ENCODE measurements at places on chromosomes 6 and 20.

GRCh38 chr20:33767777-33768138 is 36.0 kb downstream of the ZNF341 start:
- no peaks in the 10 kb centered on the region for H3K4me1 ChIP-seq
- peaks cover 54% of the 10 kb centered on the region for H3K36me3 ChIP-seq
- H3K4me3 ChIP-seq: no peak overlapping the region

DNA sequence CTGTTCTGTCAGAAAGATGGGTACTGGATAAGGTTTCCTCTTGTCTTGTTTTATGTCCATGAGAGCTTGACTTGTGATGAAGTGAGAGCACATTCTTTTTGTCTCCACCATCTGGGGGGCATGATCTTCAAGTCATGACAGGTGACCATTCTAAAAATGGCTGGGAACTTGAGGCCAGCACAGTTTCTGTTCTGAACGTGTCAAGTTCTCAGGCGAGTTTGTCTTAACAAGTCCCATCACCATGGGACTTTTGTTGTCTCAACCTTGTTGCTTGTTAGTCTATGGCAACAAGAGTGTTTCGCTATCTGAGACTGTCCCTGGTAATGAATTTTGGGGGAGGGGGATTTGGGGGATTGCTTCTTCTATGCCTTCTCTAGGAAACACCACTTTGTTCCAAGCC is 25.6 kb upstream of the ENPP4 start:
- no peak overlapping the region for H3K4me3 ChIP-seq
- DNase-seq: no peak
- peaks cover 25% of the 10 kb centered on the region for H3K4me1 ChIP-seq
- no peak overlapping the region for H3K27ac ChIP-seq

DNA sequence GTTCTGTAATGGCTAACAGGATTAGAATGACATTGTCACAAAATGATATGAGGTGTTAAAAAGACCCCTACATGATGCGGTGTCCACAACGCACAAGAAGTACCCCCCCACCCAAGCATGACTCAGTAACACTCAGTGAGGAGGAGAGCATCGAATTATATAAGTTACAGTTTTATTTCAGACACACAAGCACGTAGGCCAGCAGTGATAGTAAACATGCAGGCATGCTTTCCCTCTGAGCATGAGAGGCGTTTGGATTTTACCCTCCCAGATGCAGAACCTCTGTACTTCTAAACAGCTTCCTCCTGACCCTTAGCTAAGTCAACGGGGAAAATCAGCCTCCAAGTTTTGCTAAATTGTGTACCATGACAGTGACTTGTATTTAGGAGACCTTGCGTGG is 23.9 kb downstream of the GNAS start:
- peaks cover 19% of the 10 kb centered on the region for H3K4me1 ChIP-seq
- no peak overlapping the region for H3K4me3 ChIP-seq
- H3K36me3 ChIP-seq: no peaks in the 10 kb centered on the region
- DNase-seq: no peak
- H3K27me3 ChIP-seq: no peaks in the 10 kb centered on the region

DNA sequence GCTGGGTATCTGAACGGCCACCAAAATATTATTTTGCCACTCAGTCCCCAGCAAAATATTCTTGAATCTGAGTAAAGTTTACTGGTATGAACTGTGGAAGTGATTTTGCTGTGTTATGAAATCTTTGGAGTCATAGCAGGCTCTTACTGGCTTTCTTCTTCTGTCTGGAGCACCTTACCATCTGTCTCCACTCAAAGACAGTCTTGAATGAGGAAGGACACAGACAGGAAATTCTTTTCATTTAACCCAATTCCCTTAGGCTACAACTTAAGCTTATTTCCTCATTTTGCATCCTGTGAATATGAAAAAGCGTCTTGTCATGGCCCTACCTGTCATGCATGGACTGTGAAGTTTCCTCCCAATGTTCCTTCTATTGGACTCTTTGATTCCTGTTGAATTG is 24.7 kb downstream of the FNDC1 start:
- H3K4me1 ChIP-seq: no peaks in the 10 kb centered on the region
- no peaks in the 10 kb centered on the region for H3K36me3 ChIP-seq

DNA sequence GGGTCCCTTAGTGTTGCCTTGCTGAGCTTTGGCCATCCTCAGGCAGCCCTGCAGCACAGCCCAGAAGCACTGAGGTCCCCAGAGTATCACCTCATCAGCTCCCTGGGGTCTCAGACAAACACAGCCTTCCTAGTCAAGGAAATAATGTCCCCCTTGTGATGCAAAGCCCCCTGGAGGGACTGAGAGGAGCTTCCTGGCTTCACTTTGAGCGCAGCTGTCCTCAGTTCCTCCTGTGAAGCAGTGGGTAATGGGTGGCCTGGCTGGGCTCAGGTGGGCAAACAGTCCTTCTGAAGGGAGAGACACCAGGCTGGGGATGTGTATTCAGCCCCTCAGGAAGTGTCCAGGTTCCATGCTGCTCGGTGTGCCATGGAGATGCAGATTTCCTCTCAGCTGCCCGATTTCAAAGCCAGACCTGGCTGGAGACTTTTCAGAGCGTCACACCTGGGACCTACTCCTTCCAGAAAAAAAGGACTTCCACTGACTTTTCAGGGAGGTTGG is 79.2 kb upstream of the FOXA2 start:
- no peaks in the 10 kb centered on the region for H3K27me3 ChIP-seq
- no peak overlapping the region for H3K27ac ChIP-seq
- no peaks in the 10 kb centered on the region for H3K4me1 ChIP-seq
- no peaks in the 10 kb centered on the region for H3K36me3 ChIP-seq

DNA sequence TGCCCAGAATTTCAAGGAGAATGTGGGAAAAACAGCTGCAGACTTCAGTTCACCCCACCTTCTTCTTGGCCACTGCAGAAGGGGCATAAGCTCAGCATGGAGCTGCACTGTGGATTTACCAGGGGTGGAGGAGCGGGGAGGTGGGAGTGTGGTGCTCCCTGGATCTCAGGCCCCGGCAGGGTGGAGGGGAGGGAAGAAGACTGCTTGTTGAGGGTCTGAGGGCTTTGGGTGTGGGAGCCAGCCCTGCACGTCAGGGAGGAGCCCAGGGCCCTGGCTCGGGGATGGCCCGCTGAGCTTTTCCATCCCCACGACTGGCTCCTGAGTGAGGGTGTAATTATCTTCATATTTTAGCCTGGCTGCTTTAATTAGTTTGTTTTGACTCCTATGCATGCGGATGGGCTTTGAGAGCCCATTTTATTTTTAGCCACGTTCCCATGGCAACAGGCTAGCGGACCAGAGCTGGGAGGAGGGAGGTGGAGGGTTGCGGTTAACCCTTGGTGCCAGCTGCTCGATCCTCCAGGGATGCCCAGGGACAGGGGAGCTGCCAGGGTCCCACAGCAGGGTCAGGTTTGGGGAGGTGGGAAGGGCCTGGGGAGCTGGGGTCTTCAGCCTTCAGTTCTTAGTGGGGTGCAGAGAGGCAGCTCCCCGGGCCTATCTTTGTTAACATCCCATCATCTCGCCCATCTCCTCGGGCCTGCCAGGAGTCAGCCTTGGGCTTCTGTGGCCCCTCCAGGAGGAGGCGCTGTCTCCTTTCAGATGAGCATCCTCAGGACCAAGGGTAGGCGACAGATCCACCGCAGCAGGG is 68.2 kb downstream of the RAB44 start:
- H3K4me3 ChIP-seq: no peak overlapping the region
- H3K27me3 ChIP-seq: no peaks in the 10 kb centered on the region
- no peaks in the 10 kb centered on the region for H3K36me3 ChIP-seq
- peak; percentile 83 for DNase-seq

- H3K36me3 ChIP-seq: no peaks in the 10 kb centered on the region
- no peak for DNase-seq
- no peak overlapping the region for H3K27ac ChIP-seq
- peaks cover 4% of the 10 kb centered on the region for H3K27me3 ChIP-seq
- no peaks in the 10 kb centered on the region for H3K4me1 ChIP-seq
- H3K4me3 ChIP-seq: no peak overlapping the region
Measured at GRCh38 chr20:36366623-36367369, 60.7 kb downstream of the DLGAP4 start.

- DNase-seq: peak; percentile 66
- H3K4me3 ChIP-seq: no peak overlapping the region
- H3K36me3 ChIP-seq: no peaks in the 10 kb centered on the region
- H3K27ac ChIP-seq: no peak overlapping the region
- H3K4me1 ChIP-seq: peaks cover 3% of the 10 kb centered on the region
- peaks cover 25% of the 10 kb centered on the region for H3K27me3 ChIP-seq
Measured at GRCh38 chr6:39361657-39362486, 39.4 kb upstream of the KCNK16 start.

GRCh38 chr20:2005831-2006426 is 12.1 kb upstream of the PDYN start:
- H3K4me3 ChIP-seq: no peak overlapping the region
- H3K4me1 ChIP-seq: no peaks in the 10 kb centered on the region
- H3K36me3 ChIP-seq: no peaks in the 10 kb centered on the region
- DNase-seq: peak; percentile 64
- no peak overlapping the region for H3K27ac ChIP-seq
- H3K27me3 ChIP-seq: peaks cover 57% of the 10 kb centered on the region

GRCh38 chr20:21503345-21503744 is 10.5 kb downstream of the NKX2-2 start:
- peaks cover 73% of the 10 kb centered on the region for H3K27me3 ChIP-seq
- DNase-seq: no peak
- H3K4me3 ChIP-seq: no peak overlapping the region
- no peak overlapping the region for H3K27ac ChIP-seq
- no peaks in the 10 kb centered on the region for H3K36me3 ChIP-seq

GRCh38 chr6:168088161-168089053 is 9.4 kb upstream of the FRMD1 start:
- no peak overlapping the region for H3K27ac ChIP-seq
- H3K36me3 ChIP-seq: no peaks in the 10 kb centered on the region
- H3K4me3 ChIP-seq: no peak overlapping the region
- no peaks in the 10 kb centered on the region for H3K4me1 ChIP-seq
- no peak for DNase-seq
- H3K27me3 ChIP-seq: no peaks in the 10 kb centered on the region

GRCh38 chr20:20815711-20816455 is 103.4 kb upstream of the RALGAPA2 start:
- peaks cover 22% of the 10 kb centered on the region for H3K27me3 ChIP-seq
- no peaks in the 10 kb centered on the region for H3K36me3 ChIP-seq
- H3K4me1 ChIP-seq: no peaks in the 10 kb centered on the region
- no peak for DNase-seq
- no peak overlapping the region for H3K27ac ChIP-seq
- H3K4me3 ChIP-seq: no peak overlapping the region

DNA sequence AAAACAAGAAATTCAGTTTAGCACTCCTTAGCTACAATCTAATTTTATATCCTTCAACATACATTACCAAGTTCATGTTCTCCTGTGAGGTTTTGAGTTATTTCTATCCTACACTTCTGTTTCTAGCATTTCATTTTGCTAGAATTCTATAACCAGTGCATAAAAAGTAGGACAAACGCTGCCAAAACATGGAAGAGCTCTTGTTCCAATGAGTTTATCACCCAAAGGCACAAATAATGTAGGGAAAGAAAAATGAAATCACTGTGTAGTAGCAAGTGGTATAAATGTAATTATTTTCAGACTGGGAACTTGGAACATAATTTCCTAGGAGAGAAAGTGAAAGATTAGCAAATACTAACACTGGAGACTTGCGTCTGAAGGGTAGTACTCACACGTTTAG is 413.3 kb upstream of the NRSN1 start:
- no peak for DNase-seq
- no peak overlapping the region for H3K27ac ChIP-seq
- H3K4me1 ChIP-seq: no peaks in the 10 kb centered on the region
- no peaks in the 10 kb centered on the region for H3K36me3 ChIP-seq

DNA sequence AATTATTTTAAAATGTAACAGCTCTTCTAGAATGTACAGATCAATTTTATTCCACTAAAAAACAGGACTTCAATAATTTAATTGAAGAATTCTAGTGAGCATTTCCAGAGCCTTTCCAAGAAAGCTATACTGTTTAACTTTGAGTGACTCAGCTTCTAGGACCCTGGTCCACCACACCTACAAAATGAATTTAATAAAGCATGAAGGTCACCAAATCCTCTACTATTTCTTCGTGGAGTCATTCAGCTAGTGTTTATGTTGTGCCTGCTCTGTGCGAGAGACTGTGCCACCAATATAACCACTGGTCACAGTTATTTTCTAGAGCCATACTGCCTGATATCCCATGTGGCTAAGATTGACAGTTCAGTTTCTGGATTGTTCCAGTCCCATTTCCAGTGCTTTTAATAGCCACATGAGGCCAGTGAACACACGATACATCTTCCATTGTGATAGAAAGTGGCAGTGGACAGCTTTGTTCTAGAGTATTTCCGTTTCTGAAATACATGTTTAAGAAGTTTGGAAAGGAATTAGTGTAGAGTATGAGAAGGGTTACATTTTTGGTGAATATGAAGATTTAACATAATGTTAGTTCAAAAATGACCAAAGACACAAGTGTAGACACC is 160.7 kb downstream of the MTHFD1L start:
- peaks cover 15% of the 10 kb centered on the region for H3K36me3 ChIP-seq
- no peak overlapping the region for H3K27ac ChIP-seq
- H3K4me1 ChIP-seq: peaks cover 5% of the 10 kb centered on the region

GRCh38 chr6:53035549-53036213 is 29.5 kb upstream of the FBXO9 start:
- no peak overlapping the region for H3K4me3 ChIP-seq
- H3K27ac ChIP-seq: no peak overlapping the region
- no peaks in the 10 kb centered on the region for H3K4me1 ChIP-seq
- H3K27me3 ChIP-seq: no peaks in the 10 kb centered on the region

DNA sequence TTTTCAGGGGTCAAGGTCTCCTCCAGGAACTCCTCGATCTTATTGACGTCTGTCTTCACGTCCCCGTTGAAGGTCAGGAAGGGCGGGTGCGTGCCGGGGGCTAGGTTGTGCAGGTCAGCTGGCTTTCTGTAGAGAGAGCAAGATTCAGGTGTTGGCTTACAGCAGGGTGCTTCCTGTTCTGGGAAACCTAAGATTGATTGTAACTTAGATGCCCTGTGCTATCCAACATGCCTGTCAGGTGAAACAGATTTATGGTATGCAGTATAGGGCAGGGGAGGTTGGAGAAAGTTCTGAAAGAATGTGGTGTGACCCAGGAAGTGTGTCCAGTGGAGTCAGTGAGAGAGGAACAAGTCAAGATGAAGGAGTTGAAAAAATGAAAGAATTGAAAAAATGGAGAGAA is 66.4 kb downstream of the CLIC5 start:
- DNase-seq: no peak
- no peak overlapping the region for H3K27ac ChIP-seq
- H3K4me3 ChIP-seq: no peak overlapping the region

DNA sequence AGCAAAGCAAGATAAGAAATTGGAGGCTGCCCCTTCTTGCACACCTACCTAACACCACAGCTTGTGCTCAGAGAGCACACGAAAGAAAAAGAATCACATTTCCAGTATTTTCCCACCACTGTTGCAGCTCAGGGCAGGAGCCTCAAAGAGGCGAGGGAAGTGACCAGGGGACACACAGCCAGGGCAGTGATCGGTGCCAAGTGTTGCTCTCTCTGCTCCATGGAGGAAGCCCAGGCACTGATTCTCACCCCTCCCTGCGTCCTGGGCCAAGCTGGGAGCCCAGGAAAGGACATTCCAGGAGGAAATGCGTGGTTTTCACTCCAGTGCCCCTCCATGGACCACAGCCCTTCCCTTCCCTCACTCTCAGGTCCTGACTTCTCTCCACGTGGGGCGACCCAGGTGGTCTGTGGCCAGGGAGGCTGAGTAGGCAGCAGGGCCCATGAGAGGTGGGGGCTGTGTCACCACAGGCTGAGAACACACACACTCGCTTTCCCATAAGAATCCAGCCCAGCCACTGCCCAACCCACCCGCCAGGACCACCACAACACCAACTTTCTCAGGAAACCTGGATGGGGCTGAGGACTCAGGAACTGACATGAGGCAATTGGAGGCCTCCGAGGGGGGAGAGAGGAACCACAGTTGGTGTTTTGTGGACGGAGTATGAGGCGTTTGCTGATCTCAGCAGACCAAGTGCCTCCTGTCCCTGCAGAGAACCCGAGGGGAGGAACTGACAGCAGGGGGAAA is 81.7 kb upstream of the MAFB start:
- no peaks in the 10 kb centered on the region for H3K27me3 ChIP-seq
- no peaks in the 10 kb centered on the region for H3K36me3 ChIP-seq
- H3K27ac ChIP-seq: no peak overlapping the region
- DNase-seq: no peak
- H3K4me1 ChIP-seq: peaks cover 3% of the 10 kb centered on the region
- H3K4me3 ChIP-seq: no peak overlapping the region
